Liver (tissue), 10 donors: ENCODE measurements at places on chromosomes 5 and 9. TPM values are rescaled to one million over a fixed set of nuclear protein-coding genes. Genes with fewer than 3 reads are reported as not detected.

DNA sequence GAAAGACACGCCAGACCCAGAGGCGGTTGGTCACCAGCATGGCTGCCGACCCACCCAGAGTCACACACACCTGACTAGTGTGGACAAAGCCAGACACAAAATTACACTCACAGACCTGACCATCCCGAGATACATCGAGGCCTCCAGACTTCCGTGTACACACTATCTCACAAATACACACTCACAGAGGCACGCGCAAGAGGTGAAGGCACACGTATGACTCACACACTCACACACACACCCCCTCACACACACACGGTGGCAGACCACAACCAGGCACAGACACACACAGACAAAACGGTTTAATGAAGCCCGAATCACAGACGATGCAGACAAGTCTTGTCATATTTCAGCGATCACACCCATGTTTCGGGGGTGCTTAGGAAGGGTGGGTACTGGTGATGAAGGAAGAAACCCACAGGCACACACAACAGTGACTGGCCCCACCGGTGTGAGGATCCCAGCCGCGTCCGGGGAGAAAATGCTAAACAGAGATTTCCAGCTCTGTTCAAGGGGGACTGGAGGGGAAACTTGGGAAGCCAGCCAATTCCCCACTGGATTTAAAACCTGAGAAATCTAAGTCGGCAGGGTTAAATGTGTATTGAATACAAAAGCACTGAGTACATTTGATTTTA lies 51.3 kb downstream of the CRB2 start:
- no peak for DNase-seq

GRCh38 chr5:83562071-83562606 lies 90.6 kb downstream of the VCAN start:
- DNase-seq = no peak

The CNTFR gene
- 0.75 TPM for total RNA-seq

The TTLL11 gene
- 2.9 TPM for total RNA-seq

- DNase-seq = no peak
These were observed 211.9 kb downstream of the AOPEP start for GRCh38 chr9:94938384-94938783.

The CARD6 gene
- 2.5 TPM for total RNA-seq
